ENCODE measurements at places on chromosomes 1 and 21. TPM values are rescaled to one million over a fixed set of nuclear protein-coding genes. Genes with fewer than 3 reads are reported as not detected.

- DNase-seq, result peak; percentile 5
These were observed 164.9 kb upstream of the PKN2 start for GRCh38 chr1:88519156-88519555.

DNA sequence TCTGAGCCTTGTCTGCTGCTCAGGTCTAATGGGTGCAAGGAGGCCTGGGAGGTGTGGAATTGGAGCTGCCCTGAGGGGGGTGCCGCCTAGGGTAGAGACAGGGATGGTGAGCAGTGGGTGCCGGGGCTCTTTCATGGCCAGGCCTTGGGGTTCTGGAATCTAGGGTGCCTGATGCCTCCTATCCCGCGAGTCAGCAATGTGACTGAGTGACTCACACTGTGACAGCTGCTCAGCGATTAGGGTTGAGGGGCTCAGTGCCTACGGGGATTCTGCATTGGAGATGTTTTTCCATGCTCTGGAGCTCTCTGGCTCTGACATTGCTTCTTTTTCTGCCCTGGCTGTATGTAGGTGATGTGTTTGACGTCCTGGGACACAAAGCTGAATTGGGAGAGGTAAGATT is 16.8 kb downstream of the ATP8B2 start:
- no peak for DNase-seq

DNA sequence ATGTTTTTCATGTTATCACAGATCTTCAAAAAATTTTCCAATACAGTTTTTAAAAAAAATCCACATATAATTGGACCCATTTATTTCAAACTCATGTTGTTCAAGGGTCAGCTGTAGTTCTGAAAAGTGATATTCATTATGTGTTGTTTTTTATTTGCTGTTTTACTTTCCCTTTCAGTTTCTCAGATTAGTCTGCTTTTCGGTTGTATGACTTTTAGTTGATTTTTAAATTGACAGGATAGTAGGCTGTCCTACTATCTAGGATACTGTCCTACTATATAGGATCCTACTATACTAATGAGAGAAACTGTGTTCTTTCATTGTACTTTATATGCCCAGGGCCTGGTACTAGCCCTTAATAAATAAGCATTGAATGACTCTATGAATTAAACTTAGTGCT is 33.6 kb upstream of the GPR52 start:
- DNase-seq, result no peak

Gene GJA4
- 35.0 TPM for polyA plus RNA-seq

- DNase-seq, result no peak
These were observed 11.8 kb upstream of the ATP13A2 start for GRCh38 chr1:17023573-17023972.

- DNase-seq, result no peak
These were observed 61.1 kb upstream of the ANGPTL1 start for GRCh38 chr1:178931858-178932551.

Gene GSTM5
- 16.6 TPM for polyA plus RNA-seq

- DNase-seq, result no peak
These were observed 47.9 kb upstream of the ADGRL2 start for GRCh38 chr1:81752840-81753239.

GRCh38 chr1:97245026-97245425 is 523.4 kb downstream of the PTBP2 start:
- no peak for DNase-seq

Gene KRTAP19-6
- not detected for polyA plus RNA-seq

Gene GJA9
- 0.33 TPM for polyA plus RNA-seq

Gene REN
- polyA plus RNA-seq, result not detected

Gene SEMA4A
- polyA plus RNA-seq, result 3.0 TPM

DNA sequence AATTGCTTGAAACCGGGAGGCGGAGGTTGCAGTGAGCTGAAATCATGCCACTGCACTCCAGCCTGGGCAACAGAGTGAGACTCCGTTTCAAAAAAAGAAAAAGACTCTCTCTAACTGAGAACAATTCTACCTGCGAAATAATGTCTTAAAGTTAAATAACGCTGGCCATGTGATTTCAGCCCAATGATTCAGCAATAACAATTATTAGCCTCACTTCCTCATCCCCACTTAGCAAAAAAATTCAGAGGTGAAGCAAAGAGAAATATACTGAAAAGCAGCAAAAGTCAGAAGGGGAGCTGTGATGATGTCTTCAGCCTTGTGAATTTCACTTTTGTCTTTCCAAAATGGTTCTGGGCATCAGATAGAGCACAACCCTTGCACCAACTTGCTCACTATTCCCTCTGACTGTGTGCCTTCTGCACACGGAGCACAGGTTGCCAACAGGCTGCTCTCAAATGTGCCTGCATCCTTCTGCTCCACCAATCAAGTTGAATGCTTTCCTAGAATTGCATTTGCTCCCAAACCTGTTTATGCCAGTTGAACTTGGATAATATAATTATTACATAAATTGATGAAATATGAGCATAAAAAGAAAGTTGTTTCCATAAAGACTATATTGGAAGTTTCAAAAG is 79.8 kb upstream of the IPO9 start:
- no peak for DNase-seq

Gene RBM11
- 0.09 TPM for polyA plus RNA-seq

- no peak for DNase-seq
These were observed 43.2 kb upstream of the ACTL8 start for GRCh38 chr1:17711941-17712340.

Gene TBX19
- 1.3 TPM for polyA plus RNA-seq

Gene FCRLB
- 0.40 TPM for polyA plus RNA-seq

Gene RSPH1
- polyA plus RNA-seq, result 0.20 TPM

GRCh38 chr1:117783606-117784396 is 145.6 kb downstream of the GDAP2 start:
- DNase-seq, result no peak

Gene CD53
- 7.6 TPM for polyA plus RNA-seq

Gene EXOSC10
- polyA plus RNA-seq, result 56.4 TPM

DNA sequence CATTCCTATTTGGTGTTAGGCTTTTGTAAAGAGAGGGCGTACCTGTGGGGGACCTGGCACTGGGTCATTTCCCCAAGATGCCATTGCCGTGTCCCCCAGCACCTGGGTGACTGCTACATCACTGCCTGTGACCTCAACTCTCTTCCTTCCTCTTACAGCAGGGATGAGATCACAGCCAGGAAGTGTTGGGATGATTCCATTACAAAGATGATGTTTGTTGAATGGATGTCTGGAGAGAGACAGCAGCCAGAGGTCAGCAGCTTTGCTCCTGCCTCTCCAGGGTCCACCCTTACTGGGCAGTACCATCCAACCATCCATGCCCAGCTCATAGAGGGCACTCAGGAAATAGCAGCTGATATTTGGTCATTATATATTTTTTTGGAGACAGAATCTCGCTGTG is 35.1 kb downstream of the TMEM51 start:
- DNase-seq, result no peak

DNA sequence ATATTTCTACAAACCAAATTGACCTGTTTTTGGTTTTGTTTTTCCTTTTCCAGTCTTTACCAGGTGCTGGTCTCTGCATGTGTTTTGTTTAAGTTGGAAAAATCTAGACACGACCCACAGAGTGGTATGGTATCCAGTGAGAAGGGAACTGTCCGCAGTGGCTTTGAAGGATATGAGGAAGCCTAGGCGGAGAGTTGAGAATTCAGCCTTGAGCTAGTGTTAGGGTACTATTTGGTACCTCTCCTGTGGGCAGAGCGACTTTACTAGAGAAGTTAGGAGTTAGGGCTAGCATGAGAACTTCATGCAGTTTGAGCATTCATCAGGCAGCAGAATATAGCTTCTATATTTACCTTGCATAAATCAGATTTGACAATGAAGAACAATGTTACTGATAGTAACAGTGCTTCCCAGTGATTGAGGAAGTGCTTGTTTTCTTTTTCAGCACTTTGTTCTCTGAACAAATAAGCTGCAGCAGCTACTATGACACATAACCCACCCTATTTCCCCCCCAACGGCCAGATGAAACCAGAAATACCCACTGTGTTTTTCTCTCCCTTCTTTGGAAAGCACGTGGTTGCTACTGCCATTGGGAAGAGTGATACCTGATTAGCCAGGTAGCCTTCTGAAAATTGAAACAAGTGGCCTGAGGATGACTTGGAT is 19.0 kb downstream of the MRPS6 start:
- DNase-seq, result no peak

GRCh38 chr1:228087771-228088251 is 5.3 kb downstream of the ARF1 start:
- DNase-seq, result no peak

Gene PLPP3
- polyA plus RNA-seq, result 95.5 TPM

DNA sequence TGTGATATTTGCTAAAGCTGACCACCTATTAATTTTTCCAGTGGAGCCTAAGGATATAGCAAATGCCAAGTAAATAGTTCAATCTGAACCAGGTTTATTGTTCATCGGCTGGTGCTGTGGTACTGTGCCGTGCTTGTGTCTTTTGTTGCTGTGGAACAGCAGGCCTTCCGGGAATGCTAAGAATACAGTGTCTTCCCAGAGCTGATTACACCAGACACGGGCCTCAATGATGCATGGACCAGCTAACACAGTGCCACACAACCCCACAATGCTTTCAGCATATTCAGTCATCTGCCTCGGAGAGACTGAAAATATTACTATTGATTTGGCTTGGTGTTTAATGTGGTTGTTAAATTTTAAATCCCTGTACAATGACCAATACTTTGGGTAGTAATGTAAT is 415.4 kb downstream of the PTBP2 start:
- DNase-seq, result no peak

DNA sequence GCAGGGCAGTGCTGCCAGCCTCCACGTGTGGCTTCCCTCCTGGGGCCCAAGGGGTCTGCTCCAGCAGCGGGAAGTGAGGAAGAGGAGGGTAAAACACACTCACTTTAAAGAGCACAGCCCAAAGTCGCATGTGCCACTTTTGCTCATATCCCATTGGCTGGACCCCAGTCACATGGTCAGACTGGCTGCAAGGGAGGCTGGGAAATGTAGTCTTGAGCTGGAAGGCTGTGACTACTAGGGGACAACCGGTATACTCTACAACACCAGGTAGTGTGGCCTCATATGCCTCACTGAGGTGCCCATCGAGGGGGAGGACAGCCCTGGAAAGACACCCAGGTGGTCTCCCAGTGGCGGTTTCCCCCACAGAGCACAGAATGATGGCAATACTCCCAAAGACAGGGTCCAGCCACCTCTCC is 45.2 kb downstream of the CAMK2N1 start:
- DNase-seq, result no peak

DNA sequence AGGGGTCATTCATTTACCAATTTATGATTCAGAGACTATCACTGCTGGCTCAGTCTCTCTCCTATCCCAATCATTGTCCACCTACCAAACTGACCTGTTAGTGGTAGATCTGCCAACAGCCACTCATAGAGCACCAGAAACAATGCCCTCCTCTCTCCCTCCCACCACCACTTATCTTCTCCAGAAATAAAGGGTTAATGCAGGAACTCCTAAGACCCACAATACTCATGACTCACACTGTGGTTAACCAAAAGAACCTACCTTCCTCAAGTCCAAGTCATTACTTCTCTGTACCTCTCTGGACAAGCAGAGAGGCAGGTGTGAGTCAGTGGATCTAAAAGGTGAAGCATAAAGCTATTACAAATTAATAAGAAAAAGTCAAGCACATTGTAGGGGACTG is 40.9 kb upstream of the CAMK1G start:
- DNase-seq, result no peak

DNA sequence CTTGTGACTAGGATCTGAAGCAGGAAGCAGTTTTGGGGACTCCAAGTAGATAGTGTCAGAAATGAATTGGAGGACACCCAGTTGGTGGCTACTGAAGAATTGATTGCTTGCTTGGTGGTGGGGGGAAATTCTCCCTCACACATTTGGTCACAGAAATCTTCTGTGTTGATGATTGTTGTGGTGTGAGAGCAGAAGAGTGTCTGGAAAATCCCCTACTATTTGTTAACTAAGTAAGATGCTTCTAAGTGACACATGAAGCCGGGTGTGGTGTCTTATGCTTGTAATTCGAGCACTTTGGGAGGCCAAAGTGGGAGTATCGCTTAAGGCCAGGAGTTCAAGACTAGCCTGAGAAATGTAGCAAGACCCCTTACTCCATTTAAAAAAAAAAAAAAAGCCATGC is 22.5 kb upstream of the IPP start:
- no peak for DNase-seq

DNA sequence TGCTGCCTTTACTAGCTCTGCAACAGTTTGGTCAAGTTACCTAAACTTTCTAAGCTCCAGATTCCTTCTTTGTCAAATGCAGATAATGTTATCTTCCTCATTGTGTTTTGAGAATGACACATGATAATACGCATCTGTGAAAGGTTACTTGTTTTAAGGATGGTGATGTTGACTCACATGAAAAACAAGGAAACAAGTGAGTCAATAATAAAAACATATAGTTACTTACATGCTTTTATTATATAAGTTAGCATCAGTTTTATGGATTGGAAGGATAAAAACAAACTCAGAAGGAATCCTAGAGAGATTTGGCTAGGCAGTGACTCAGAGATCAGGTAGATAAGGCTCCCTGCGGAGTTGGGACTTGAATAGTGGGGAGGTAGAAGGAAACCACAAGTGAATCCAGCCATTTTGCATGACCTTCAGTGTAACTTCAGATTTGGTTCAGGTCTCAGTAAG is 144.6 kb downstream of the LMO4 start:
- DNase-seq, result no peak

DNA sequence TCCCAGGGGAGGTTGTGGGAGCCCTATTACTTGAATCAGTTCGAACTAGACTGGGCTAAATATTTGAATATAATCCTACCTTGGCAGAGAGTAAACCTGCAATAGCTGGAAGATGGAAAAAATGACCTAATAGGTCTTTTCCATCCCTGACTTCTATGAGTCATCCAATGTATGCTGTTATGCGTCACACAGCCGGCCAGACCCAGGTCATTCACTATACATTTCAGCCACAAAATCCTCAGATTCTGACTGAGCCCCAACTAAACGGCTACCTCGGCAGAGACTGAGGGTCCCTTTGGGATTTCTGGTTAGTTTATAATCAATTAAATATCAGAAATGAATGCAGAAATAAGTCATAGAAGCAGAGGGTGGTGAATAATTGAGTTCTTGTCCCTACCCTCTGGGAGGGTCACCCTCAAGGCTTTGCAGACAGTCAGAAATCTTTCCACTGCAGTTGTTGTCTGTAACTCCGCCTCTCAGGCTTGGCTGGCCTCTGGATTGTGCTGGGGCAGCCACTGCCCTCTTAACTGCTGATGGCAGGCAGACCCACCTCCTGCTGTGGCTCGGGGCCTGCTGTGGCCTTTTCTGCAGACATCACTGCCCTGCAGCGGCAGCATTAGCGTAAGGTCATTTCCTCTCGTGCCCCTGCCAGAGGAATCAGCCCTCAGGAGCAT is 240.5 kb downstream of the TGFB2 start:
- DNase-seq, result peak; percentile 71

Gene BTBD19
- 8.3 TPM for polyA plus RNA-seq

Gene SYTL1
- 0.49 TPM for polyA plus RNA-seq

- DNase-seq, result no peak
These were observed 27.5 kb upstream of the COL9A2 start for GRCh38 chr1:40344597-40344996.

Gene NECTIN4
- polyA plus RNA-seq, result 0.09 TPM

- DNase-seq, result no peak
These were observed 108.9 kb upstream of the NEK7 start for GRCh38 chr1:198047913-198048312.

GRCh38 chr1:202625416-202626360 is 84.6 kb downstream of the SYT2 start:
- DNase-seq, result no peak

Gene KCNT2
- polyA plus RNA-seq, result 6.4 TPM

Gene SYNC
- 48.6 TPM for polyA plus RNA-seq
